Stromal cell of bone marrow (primary cell): ENCODE measurements at places on chromosomes 13 and 19.

DNA sequence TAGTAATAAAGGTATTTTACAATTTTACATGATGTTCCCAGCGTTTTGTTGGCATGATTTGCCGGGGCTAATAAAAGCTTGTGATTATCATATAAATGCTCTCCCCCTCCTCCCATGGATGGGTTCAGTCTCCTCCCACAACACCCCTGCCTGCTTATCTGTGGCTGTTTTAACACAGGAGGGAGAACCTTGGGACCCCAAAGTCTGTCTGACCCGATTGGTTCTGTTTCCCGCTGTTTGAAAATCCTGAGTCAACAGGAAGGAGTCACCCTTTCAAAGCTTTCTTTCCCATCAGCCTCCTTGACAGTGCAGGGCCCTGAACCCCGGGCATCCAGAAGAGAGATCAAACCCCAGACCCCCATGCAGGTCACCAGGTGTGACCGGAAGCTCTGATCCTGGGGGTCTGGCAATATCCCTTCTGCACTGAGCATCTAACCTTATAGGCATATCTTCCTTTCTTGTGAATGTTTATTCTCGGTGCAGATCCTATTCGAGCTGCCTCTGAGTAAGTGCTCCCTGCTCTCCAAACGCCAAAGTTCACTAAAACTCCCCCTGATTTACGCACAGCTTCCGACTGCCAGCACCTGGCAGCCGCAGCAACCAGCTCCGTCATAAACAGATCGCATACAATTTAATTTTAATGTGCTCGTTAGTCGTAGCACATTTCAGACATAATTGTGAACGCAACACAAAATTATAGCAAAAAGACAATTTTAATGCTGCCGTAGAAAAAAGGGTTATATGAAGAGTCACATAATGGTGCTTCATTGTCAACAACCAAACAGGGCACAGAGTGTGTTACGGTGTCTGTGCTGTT lies 74.8 kb downstream of the TSHZ3 start:
- no peak for DNase-seq

- DNase-seq, result no peak
These were observed 35.5 kb upstream of the LPAR6 start for GRCh38 chr13:48448285-48448958.

GRCh38 chr13:84946192-84946591 lies 853.0 kb downstream of the SLITRK6 start:
- no peak for DNase-seq

DNA sequence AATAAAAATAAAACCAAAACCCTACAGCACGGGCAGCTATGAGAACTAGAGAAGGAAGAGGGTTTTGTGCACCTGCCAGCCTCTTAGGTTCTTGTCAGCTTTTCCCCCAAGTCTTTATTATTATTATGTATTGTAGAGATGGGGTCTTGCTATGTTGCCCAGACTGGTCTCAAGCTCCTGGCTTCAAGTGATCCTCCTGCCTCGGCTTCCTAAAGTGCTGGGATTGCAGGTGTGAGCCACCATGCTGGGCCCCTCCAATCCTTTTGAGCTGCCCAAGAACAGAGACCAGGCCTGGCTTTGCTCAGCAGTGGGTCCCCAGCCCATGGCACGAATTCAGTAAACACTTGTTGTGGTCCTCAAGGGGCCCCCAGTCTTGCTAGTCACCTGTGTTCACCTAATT lies 1.5 kb upstream of the NDUFS7 start:
- DNase-seq, result no peak

- DNase-seq, result no peak
These were observed 572.4 kb downstream of the UQCRFS1 start for GRCh38 chr19:28640506-28640905.

DNA sequence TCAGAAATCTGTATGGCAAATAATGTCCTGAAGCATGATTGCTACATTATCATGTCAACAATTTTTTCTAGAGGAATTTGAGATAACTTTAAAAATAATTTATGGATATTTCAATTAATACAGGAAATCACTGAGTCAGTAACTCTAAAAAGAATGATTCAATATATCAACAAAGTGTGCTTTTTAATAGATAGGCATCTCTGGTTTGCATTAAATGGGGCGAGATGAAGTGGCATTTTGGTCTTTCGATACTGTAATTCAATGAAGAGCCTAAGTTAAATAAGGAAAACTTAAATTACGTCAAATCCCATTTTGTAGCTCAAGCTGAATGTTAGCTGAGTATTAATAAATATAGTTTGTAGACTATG lies 342.8 kb downstream of the DACH1 start:
- no peak for DNase-seq

GRCh38 chr19:46607448-46607841 lies 6.3 kb downstream of the CALM3 start:
- DNase-seq, result no peak

DNA sequence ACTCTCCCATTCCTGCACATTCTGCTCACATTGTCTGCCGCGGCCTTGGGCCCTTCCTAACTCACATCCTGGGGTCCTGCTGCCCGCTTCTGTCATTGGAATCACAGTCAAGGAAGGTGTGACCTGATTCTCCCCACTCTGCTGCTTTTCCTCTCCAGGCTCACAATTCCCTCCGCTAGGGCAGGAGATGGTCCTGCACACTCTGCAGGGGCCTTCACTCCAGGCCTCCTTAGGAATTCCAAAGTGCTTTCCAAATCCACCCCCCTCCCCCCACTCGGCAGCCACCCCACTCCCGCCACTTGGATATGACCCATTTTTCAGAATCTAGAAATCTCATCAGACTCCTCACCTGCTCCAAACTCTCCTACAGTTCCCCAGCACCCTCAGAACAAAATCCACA lies 3.1 kb upstream of the SLC5A5 start:
- DNase-seq, result no peak

GRCh38 chr19:38028913-38029510 lies 122.0 kb downstream of the SIPA1L3 start:
- DNase-seq, result peak; percentile 50

- no peak for DNase-seq
These were observed 8.2 kb downstream of the FXYD5 start for GRCh38 chr19:35162471-35163326.

GRCh38 chr13:29905845-29906244 lies 55.4 kb upstream of the UBL3 start:
- peak; percentile 47 for DNase-seq

DNA sequence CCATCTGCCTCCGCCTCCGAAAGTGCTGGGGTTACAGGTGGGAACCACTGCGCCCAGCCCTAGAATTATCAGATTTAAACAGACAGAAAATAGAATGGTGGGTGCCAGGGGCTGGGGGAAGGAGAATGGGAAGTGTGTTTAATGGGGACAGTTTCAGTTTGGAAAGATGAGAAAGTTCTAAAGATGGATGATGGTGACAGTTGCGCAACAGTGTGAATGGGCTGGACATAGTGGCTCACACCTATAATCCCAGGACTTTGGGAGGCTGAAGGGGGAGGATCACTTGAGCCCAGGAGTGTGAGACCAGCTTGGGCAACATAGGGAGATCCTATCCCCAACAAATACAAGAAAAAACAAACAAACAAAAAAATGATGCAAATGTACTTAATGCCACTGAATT lies 15.9 kb downstream of the KANK2 start:
- no peak for DNase-seq

GRCh38 chr13:87089391-87089790 lies 581.8 kb upstream of the SLITRK5 start:
- DNase-seq, result no peak
